ENCODE measurements at places on chromosomes 7 and 10.
A peak's percentile ranks its signal among the peaks of the same experiment; 100 is the strongest.

DNA sequence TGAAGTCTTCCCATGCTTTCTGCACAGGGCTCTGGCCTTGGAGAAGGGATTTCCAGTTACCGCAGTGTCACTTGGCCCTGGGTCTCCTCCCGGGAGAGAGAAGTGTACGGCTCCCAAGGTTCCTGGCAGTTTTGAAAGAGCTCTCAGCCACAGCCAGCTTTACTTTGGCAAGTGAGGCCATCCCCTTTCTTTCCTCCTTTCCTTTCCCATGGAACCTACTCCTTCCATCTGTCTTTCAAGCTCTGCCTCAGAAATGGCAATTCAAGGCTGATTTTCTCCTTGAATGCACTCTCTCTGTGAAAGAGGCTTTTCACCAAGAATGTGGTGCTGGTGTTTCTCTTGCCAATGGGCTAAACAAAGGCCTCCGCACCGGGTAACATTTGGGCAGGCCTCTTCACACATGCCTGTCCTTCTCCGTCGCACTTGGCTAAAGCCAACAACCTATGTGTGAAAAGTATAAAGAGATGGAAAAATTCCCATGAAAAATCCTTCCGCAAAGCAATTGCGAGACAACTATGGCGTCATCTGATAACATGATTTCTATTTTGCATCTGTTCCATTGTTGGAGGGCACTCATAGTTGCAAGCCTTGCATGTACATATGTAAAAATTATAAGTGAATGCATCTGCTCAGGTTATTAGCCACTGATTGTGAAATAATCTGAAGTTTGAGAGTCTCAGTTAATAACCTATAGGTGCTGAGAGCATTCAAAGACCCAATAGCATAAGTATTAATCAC lies 125.4 kb downstream of the PFKFB3 start:
- DNase-seq = no peak

DNA sequence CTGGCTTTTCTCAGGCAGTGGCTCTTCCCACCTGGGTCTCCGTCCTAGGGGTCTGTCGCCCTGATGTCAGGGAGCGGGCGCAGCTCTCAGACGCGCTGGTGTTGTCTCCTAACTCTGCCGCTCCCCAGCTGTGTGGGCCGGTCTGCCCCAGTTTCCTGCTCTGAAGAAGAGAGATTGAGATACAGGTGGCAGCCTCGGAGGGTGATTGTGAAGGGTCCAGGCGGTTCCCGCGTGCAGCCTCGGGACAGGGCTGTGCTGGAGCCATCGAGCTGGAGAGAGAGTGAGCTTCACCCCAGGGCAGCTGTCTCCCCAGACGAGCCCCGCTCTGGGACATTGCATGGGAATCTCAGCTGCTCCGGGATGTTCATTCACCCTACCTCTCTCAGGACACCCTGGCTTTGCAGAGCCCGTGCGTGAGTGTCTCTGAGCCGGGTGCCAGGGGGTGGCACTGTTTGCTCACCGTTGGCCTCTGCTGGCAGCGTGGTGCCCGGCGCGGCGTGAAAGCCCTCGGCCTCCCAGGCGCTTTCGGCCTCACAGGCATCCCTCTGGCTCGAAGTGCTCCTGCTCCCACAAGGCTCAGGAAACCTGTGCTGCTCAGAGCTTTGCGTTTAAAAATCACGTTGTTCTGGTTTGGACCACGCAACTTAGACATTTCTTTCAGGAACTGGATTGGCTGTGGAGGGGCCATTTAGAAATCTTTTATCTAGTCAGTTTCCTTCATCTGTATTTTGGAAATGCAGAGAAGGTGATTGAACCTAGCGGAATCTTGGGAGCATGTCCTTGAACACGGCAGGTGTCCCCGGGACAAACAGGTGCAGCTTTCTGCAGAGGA lies 33.8 kb upstream of the ZFAND2A start:
- peak; percentile 63 for DNase-seq

GRCh38 chr7:41467596-41467995 lies 235.3 kb downstream of the INHBA start:
- no peak for DNase-seq

DNA sequence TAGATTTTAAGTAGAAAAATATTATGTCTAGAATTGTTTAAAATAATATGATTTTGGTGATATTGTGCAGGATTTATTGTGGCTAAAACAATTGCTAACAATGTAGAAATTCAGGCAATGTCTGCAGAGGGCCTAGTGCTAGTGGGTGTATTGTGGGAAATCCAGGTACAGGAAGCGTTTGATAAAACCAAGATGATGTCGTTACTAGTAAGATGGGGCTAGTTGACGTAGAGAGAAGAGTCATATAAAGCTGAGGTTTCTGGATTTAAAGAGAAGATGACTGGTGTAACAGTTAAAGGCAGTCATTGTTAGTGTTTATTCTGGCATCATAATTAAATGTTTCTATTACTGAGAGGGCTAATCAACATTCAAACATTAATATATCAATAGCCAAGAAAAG lies 43.5 kb downstream of the ADK start:
- no peak for DNase-seq

DNA sequence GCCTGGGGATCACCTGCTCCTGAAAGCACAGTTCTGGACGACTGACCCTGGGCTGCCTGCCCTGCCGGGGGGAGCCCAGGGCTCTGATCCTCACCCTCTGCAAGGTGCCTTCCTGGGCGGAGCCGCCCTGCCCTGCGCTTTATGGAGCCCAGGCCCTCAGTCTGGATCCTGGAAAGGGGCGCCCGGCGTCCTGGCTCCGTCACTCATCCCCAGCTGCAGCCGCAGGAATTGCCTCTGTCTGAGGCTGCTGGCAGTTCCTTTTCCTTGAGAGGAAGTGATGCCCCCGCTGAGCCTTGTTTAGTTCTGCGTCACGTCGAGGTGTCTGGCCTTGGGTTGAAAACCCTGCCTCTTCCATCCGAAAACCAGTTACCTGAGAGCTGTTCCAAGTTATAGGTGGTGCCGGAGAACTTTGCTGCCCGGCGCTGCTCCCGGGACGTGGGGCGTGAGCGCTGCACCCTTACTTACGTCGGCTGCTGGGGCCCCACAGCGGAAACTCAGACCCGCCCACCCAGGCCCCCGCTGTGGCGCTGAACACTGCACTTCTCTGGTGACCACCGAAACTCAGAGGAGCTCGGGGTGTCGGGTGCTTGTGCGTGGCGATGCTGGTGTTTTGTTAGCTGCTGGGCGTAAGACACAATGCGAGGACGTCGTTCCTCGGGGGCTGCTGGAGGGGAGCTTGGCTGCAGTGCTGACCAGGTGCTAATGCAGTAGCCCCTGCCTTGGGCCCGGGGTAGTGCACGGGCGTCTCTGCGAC lies 5.4 kb downstream of the MAFK start:
- no peak for DNase-seq

DNA sequence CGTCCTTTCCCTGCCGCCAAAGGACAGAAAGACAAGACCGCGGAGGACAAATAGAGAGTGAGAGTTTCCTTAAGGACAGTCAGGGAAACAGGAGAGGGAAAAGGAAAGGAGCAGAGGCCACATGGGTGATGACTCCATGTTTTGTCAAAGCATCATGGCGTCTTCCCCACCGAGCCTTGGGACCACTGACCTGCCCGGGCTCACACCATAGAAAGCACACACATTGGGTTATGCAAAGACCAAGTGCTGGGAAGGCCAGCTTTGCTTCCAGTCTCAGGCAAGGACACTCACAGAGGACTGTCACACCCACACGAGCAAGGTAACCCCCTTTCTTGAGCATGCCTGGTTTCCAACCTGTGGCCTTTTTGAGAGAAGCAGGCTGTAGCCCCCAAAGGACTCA lies 23.3 kb upstream of the HABP2 start:
- no peak for DNase-seq

DNA sequence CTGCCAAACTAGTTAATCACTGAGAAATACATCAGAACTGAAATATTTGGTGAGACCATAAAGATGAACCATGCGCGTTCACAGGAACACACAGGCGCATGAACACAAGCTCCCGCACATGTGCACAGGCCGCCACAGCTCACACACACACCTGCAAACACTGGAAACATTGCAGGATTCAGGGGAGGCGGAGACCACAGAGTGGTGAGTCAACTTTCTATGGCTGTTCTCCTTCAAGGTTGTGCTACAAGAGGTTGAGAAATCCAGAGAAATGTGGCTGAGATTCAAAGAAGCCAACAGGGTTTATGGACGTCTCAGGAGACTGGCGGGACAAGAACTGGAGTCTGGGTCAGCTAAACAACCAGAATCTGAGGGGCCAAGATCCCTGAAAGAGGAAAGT lies 17.8 kb downstream of the ESYT2 start:
- no peak for DNase-seq

DNA sequence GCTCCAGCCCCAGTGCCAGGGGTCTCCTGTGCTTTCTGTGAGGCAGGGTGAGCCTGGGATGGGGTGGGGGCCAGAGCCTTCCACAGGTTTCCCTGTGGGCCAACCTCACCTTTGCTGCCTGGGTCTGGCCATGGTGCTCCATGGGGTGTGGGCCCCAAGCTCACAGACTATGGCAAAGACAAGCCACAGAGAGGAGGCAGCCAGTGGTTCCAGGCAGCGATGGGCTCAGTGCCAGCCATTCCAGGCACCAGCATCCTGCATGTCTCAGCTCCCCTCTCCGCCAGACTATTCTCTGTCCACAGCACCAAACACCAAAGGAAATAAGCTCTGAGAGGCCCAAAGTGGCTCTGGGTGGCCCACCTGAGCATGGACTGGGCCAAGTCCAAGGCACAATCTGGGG lies 133.5 kb downstream of the PTPN20 start:
- DNase-seq = no peak

DNA sequence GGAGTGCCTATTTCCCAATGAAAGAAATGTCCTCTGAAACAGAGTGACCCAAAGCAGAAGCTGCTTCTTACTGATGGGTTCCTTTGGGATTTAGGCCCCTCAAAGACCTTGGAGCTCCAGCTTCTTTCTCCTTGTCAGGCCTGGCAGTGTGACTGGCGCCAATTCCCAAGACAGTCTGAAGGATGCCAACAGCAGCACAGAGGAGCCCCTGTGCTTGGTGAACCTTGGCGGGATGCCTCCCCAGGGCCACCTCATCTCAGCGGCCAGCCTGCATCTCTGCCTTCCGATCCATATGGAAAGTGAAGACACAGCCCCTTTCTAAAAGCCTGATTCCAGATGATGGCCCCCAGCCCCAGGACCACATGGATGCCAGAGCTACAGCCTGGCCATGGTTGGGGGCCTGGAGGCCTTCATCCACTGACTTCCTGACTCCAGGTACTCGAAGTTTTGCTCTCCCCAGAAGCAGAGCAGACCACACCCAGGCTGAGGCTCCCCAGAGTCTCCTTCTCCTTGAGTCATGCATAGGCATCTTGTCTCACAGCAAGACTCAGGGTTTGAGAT lies 45.4 kb downstream of the FBXW4 start:
- no peak for DNase-seq

GRCh38 chr10:71158902-71159301 lies 53.5 kb upstream of the UNC5B start:
- DNase-seq = no peak

GRCh38 chr10:73997461-73997786 lies 492 bp upstream of the VCL start:
- no peak for DNase-seq

DNA sequence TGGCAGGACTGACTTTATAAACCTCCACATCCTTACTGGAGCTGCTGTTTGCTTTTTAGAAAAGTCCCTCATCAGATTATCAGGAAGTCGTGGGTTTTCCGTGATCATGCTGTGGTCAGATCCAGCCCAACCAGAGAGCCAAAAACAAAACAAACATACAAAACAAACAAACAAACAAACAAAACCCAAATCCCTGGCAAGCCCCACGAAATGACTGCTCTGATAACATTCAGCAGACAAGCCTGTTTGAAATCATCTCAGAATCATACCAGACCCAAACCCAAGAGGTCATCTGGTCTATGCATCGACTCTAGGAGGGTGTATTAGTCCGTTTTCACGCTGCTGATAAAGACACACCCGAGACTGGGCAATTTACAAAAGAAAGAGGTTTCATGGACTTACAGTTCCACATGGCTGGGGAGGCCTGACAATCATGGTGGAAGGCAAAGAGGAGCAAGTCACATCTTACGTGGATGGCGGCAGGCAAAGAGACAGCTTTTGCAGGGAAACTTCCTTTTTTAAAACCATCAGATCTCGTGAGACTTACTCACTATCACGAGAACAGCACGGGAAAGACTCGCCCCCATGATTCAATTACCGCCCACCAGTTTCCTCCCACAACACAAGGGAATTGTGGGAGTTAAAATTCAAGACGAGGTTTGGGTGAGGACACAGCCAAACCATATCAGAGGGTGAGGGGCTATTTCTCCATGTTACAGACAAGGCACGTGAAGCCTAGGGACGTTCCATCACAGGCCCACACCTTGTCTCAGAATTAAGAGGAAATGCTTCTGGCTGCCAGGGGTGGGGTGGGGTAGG lies 85.7 kb downstream of the PARP12 start:
- no peak for DNase-seq

GRCh38 chr7:14630048-14630447 lies 272.5 kb downstream of the DGKB start:
- no peak for DNase-seq

DNA sequence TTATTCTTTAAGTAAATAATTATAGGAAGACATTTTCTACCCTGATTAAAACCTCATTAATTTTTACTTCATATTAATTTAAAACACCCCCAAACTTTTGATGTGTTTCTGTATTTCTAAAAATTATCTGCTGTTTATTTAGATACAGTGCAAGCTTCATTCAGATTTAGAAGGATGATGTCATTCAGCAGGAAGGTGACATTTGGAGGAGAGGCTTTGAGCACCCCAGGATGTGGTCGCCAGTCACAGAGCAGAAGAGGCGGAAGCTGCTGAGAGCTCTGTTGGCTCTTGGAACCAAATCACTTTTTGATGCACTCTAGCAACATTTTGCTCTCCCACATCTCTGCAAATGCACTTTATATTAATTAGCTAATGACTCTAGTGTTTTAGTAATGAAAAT lies 233.9 kb upstream of the CACNA2D1 start:
- no peak for DNase-seq

GRCh38 chr7:15845868-15846267 lies 159.4 kb upstream of the MEOX2 start:
- no peak for DNase-seq

DNA sequence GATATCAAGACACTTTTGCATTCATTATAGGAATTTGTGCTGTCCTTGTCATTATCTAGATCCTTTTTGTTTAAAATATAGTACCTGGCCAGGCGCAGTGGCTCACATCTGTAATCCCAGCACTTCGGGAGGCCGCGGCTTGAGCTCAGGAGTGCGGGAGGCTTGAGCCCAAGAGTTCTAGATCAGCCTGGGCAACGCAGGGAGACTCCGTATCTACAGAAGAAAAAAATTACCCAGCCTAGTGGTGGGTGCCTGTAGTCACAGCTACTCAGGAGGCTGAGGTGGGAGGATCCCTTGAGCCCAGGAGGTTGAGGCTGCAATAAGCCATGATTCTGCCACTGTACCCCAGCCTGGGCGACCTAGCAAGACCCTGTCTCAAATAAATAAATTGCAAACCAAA lies 621 bp upstream of the MORN4 start:
- no peak for DNase-seq

- no peak for DNase-seq
Observed at GRCh38 chr10:118405928-118406327, 63.8 kb upstream of the FAM204A start.
